Activated CD4-positive, CD25-positive, alpha-beta regulatory T cell treated with anti-CD3 and anti-CD28 coated beads, Interleukin-2, amount 50 U/mL, for 16 hours (primary cell): ENCODE measurements at places on chromosomes 6 and 20.

DNA sequence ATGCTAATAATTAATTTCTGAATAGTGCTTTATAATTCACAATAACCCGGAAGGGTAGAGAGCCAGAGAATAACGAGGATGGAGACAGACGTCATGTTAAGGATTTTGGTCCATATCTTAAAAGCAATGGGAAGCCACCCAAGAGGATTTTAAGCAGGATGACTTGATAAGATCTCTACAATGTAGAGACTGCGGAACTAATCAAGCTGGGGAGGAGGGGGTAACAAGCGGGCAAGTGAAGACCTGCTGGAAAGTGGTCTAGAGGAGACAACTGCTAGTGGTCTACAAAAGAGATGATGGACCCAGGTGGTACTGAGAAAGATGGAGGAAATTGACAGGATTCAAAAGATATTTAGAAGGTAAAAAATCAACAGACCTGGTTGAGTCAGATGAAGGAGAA, 7.2 kb downstream of the ZBTB2 start:
- DNase-seq: no peak

GRCh38 chr20:52071136-52071535, 120.4 kb downstream of the ZFP64 start:
- no peak for DNase-seq

DNA sequence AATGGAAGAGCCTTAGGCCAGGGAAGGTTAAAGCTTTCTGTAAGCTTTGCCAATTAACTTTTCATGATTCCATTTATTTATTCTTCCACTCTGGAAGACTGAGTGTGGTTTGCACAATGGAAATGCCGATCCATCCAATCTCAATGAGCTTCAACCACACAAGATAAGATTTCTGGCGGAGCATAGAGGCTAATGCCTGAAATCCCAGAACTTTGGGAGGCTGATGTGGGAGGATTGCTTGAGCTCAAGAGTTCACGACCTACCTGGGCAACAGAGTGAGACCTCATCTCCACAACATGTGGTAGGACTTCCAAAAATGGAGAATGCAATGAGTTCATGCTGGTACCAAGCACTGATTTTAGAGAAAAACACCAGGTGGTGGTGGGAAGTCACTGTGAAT, 6.2 kb downstream of the ENPP1 start:
- DNase-seq: no peak

DNA sequence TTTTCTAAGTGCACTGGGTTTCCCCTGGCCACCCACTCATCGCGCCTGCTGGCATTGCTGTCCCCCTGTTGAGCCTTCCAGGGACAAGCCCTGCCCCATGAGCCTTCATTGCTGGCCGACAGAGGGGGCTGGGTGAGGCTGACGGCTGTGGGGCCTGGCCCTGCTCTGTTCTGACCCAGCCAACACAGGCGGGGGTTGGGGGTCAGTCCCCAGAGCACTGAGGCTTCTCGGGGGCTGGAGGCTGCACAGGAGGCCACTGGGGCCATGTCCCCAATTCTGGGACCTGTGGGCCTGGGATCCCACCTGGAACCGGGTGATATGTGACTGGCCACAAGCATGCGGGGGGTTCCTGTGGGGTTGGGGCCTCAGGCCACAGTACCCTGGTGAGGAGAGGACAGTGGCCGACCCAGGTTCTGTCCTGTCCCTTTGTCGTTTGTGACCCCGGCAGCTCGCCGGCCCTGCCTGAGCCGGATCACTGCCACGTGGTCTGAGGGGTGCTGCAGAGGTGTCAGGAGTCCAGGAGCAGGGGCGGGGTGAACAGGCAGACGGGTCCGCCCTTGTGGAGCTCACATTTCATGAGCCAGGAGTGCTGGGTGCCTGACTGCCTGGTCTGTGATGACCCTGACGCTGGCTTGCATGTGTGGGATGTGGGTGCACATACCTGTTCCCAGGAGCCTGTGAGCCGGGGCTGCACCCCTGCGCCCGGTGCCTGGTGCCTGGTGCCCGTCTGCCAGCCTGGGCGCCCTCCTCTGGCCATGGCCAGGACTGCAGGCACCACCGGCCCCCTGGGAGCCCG, 2.1 kb upstream of the COL20A1 start:
- peak; percentile 19 for DNase-seq

DNA sequence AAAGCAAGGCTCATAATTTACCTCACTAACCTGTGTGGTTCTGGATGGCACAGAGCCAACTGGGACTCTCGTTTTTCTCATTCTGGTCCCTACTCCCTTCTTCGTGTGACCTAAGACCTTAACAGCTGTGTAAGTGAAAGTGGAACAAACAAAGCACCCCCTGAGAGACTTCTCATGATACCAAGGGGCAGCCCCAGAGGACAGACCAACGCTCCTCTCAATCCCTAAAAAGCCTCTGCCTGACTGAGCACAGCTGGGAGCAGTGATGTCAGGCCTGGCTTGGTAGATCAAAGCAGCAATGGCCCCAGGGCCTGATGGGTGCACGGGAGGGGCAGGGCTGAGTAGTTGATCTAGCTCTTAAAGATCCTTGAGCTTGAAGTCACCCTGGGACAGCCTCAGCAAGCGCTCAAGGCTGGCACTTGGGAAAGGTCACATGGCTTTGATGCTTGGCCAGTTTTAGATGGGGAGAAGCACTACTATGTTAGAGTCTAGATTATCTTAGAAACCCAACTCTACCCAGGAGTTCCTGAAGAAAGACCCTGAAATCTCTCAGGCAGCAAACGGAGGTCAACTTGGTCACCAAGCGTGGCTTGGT, 16.2 kb upstream of the TGM2 start:
- DNase-seq: no peak

DNA sequence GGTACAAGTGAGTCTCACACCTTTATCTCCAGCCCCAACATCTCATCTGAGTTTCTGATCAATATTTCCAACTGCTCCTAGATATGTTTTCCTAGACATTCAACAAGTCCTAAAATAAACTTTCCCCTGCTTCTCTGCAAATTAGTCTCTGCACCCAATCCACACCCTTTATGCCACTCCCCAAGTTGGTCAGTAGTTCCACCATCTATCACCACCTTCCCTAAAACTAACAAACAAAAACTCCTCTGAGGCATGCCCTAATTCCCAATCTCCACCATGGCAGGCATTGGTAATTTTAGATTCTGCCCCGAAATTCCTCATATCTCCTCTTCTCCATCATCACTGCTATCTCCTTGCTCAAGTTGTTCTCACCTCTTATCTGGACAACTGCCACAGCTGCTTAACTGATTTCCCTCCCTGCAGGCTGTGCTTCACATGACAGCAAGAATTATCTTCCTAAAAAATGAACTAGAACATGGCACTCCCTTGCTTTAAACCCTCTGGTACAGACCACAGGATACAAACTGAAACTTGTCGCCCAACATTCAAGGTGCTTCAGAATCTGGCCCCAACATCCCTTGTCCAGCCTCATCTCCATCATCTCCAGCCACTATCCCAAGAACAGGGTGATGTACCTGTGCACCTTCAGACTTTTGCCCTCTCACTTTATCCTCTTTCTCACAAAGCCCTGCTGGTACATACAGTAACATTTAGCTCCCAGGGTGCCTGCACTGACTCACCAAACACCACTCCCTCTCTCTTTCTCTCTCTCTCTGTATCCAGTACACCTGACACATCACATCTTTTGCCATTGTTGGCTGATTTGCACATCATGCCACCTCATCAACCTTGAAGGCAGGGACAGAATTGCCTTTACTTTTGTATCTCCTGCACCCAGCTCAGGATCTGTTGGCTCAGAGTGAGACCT, 55.5 kb downstream of the ZHX3 start:
- DNase-seq: no peak

DNA sequence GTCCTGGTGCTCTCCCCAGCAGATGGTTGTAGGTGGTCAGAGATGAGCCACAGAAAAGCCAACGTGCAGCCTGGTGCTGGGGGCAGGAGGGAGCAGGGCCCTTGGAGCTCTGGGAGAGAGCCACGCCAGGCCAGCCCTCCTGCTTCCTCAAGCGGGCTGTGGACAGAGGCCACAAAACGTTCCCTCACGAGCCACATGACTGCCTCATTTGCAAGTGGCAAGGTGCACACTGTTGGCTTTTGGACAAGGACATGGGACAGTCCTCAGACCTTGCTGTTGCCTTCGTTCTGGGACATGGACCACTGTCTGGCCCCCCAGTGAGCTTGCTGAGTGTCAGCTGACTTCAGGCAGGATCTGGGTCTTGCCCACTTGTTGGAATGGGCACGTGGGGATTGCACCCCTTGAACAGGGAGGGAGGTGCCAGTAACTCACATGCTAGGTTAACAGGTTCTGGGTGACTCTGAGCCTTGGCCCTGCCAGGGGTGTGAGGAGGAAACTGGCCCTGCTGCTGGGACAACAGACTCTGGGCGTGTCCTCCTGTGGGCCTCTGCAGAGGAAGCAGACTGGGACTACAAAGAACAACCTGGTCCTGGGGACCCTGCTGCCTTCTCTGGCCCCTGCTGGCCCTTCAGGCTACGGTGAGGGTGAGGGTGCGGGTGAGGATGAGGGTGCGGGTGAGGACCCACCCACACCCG, 2.6 kb downstream of the SLCO4A1 start:
- no peak for DNase-seq

- no peak for DNase-seq
Measured at GRCh38 chr6:126721581-126722160, 381.8 kb downstream of the CENPW start.

GRCh38 chr20:9036593-9036992, 32.3 kb upstream of the PLCB4 start:
- no peak for DNase-seq

DNA sequence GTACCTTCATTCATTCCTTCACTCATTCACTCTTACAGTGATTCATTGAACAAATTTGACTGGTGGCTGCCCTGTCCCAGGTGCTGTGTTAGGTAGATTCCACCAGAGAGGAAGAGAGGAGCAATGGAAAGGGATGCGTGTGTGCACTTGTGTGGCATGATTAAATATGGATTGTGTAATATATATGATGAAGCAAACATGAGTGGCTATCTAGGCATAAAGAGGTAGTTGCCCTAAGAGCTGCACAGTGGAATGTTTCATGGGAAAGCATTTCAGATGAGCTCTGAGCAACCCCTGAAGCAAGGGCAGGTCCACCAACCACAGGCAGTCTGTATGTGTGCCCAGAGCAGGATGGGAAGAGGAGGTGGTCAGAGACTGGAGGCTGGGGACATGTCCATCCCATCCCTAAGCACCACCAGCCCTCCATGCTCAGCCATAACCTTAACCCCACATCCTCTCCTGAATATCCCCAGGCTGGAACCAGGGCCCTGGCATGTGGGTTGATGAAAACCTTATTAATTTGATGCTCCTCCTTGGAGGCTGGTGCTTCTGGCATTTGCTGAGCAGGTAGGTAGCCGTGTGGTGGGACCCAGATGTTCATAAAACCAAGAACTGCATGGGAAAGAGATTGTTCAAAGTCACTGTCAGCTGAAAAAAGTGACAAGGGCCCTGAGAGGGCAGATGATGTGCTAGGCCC, 226.2 kb downstream of the SYNDIG1 start:
- no peak for DNase-seq

GRCh38 chr6:76382201-76382600, 309.7 kb upstream of the IMPG1 start:
- no peak for DNase-seq

DNA sequence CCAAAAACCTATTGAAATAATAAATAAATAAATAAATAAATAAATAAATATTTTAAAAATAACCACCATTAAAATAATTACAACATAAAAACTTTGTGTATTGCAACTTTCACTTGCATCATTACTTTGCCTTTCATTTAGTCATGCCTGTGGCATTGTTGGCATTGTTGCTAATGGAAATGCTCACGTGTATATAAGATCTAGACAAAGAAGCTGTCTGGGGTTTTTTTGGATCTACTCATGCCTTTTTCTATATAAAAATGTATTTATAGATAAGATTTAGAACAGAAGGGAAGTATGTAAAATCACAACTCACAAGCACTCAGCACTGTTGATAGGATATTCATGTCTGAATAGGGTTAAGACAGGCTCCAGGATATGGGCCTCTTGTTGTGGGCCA, 27.9 kb downstream of the GFRA4 start:
- DNase-seq: no peak

GRCh38 chr6:114342826-114343781, at the start of gene HS3ST5:
Gene HS3ST5, minus strand, starts transcription at chr6:114343023. Its CDS starts 280,178 bp downstream, at chr6:114062845.
- no peak for DNase-seq

DNA sequence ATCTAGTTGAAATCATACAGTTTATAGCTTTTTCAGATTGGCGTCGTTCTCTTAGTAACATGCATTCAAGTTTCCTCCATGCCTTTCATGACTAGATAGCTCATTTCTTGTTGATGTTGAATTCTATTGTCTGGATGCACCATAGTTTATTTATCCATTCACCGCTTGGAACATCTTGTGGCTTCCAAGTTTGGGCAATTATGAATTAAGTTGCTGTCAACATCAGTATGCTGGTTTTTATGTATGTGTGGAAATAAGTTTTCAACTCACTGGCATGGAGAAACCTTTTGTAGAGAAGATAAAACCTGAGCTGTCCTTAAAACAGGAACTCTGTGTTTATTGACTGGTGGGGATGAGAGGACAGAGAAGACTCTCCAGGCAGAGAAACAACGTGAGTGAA, 248.0 kb downstream of the CDC5L start:
- DNase-seq: no peak

- DNase-seq: no peak
Measured at GRCh38 chr6:49866485-49866943, at the start of gene CRISP1. Gene CRISP1, minus strand, starts transcription at chr6:49866535. Its CDS starts 9,135 bp downstream, at chr6:49857400.

DNA sequence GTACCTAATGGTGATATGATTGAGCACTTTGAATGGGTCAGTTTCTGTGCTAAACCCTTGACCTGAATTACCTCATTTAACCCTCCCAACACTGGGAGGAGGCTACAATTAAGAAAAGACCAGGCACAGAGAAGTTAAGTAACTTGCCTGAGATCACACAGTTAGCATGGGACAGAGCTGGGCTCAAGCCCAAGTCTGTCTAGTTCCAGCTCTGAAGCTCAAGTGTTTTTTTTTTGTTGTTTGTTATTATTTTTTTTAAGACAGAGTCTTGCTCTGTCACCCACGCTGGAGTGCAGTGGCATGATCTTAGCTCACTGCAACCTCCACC, 4.0 kb downstream of the FAM83D start:
- DNase-seq: no peak

- DNase-seq: no peak
Measured at GRCh38 chr6:130896249-130896648, 69.0 kb downstream of the SMLR1 start.

GRCh38 chr20:10563935-10564492, 109.8 kb downstream of the JAG1 start:
- no peak for DNase-seq

DNA sequence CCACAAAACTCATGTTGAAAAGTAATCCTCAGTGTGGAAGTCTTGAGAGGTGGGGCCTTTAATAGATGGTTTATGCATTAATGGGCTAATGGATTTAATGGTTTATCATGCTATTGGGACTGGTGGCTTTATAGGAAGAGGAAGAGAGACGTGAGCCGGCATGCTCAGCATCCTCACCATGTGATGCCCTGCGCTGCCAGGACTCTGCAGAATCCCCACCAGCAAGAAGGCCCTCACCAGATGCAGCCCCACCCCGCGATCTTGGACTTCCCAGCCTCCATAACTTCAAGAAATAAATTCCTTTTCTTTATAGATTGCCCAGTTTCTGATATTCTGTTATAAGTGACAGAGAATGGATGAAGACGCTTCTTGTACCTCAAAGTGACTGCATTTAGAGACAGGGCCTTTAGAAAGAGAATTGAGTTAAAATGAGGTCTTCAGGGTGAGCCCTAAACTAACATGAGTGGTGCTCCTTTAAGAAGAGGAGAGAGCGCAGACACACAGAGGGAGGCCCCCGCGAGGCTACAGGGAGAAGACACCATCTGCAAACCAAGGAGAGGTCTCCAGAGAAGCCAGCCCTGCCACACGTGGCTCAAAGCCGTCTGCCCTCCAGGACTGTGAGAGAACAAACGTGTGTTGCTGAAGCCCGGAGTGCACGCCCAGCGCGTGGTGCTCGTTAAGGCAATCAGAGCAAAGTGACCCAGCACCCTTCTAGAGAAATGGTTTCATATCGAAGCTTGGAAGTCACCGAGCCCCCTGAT, 56.9 kb downstream of the IRF4 start:
- no peak for DNase-seq
